MCF 10A (cell line): ENCODE measurements at places on chromosomes 7 and 10. TPM values are rescaled to one million over a fixed set of nuclear protein-coding genes. Genes with fewer than 3 reads are reported as not detected.

Gene SCIN
- total RNA-seq: not detected in 2 replicates

Gene CUZD1
- total RNA-seq: 0.91 and 1.1 TPM in 2 replicates

Gene UTF1
- total RNA-seq: not detected in 2 replicates

Gene ARMH3
- total RNA-seq: 17.6 and 18.9 TPM in 2 replicates

Gene NRCAM
- total RNA-seq: 1.1 and 1.2 TPM in 2 replicates

Gene ASB15
- total RNA-seq: not detected in 2 replicates

Gene MCM10
- total RNA-seq: 3.5 and 6.0 TPM in 2 replicates

Gene ZSCAN21
- 13.8 and 14.7 TPM in 2 replicates for total RNA-seq

Gene FGFBP3
- 0.86 and 1.1 TPM in 2 replicates for total RNA-seq

Gene PLPP4
- 0.86 and 1.3 TPM in 2 replicates for total RNA-seq

Gene GLI3
- 23.1 and 27.6 TPM in 2 replicates for total RNA-seq

DNA sequence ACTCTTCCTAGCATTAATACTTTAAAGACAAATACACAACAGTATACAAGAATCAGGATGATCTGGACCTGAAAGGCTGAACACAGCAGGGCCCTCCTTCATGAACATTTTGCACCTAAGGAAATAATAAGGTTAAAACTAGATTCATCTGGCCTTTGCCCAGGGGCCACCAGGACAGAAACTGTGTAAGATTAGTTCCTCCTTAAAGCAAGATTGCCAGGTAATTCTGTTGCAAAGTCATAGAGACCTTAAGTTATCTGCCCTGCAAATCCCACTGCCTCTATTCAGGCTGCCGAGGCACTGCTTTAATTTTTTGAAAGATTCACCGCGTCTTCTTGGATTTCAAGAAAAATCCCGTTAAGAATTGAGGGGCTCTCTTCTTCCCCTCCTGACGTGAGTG is 1.6 kb upstream of the KIAA1217 start:
- no peak for DNase-seq
- no peaks in the 10 kb centered on the region for H3K36me3 ChIP-seq
- no peak overlapping the region for H3K27ac ChIP-seq
- no peaks in the 10 kb centered on the region for H3K27me3 ChIP-seq
- peaks cover 22% of the 10 kb centered on the region for H3K4me1 ChIP-seq
- no peak overlapping the region for H3K4me3 ChIP-seq

GRCh38 chr7:150737265-150738055 is at the start of gene GIMAP5:
Gene GIMAP5, plus strand, starts transcription at chr7:150737418. Its CDS starts 3,467 bp downstream, at chr7:150740885.
- no peak for DNase-seq
- H3K27ac ChIP-seq: peak within 1 kb of the TSS; percentile 4

- no peak for DNase-seq
- no peak overlapping the region for H3K4me3 ChIP-seq
- peaks cover 26% of the 10 kb centered on the region for H3K4me1 ChIP-seq
- peak overlapping the region; percentile 12 for H3K27ac ChIP-seq
- no peaks in the 10 kb centered on the region for H3K27me3 ChIP-seq
Observed at GRCh38 chr10:48497780-48498770, 106.8 kb downstream of the ARHGAP22 start.

- H3K4me1 ChIP-seq: peaks cover 16% of the 10 kb centered on the region
- peak; percentile 59 for DNase-seq
- no peak overlapping the region for H3K4me3 ChIP-seq
Observed at GRCh38 chr7:33807779-33808482, 97.4 kb upstream of the BMPER start.

- no peak overlapping the region for H3K27ac ChIP-seq
- peaks cover 51% of the 10 kb centered on the region for H3K27me3 ChIP-seq
Observed at GRCh38 chr7:38291117-38291647, 17.7 kb upstream of the TARP start.

- H3K27ac ChIP-seq: no peak overlapping the region
- H3K4me3 ChIP-seq: no peak overlapping the region
- H3K4me1 ChIP-seq: no peaks in the 10 kb centered on the region
Observed at GRCh38 chr7:52260046-52260665, 775.3 kb upstream of the POM121L12 start.

DNA sequence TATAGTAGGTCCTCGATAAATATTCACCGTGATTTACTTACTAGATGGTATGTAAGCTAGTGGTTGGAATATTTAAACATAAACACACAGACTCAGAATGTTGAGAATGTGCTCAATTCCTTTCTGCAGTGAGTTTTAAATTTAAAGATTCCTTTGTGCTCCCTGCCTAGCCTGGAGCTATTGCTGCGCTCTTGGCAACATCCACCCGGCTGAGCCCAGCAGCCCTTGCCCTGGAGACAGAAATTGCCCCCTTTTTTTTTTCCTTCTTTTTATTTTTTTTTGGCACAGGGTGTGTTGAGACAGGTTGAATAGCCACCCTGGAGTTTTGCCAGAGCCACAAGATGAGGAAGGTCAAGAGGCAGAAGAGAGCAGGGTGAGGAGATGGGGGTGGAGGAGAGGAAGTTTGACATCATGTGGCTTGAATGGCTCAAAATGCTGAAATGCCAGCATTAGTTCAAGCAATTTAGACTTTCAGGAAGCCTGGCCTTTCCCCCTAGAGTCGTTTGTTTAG is 180.8 kb downstream of the PRKCQ start:
- peaks cover 31% of the 10 kb centered on the region for H3K4me1 ChIP-seq
- no peaks in the 10 kb centered on the region for H3K36me3 ChIP-seq
- peak; percentile 50 for DNase-seq
- no peak overlapping the region for H3K27ac ChIP-seq
- peaks cover 15% of the 10 kb centered on the region for H3K27me3 ChIP-seq

DNA sequence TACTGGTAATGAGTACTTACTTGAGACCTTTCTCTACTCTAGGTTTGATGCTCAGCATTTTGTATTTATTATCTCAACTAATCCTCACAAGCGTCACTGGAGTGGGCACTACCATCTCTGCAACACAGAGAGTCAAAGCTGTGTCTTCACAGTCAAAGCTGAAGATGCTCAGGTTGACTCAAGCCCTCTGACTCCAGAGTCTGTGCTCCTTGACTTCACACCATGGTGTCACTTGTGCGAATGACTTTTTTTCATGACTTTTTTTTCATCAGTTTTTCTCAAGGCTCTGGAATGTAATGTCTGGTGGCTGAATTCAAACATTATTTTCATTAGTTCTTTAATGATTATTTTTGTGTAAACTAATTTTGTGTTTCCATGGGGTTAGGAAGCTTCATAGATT is 30.4 kb upstream of the TARP start:
- no peaks in the 10 kb centered on the region for H3K36me3 ChIP-seq
- H3K27ac ChIP-seq: no peak overlapping the region
- H3K27me3 ChIP-seq: peaks cover 70% of the 10 kb centered on the region
- no peaks in the 10 kb centered on the region for H3K4me1 ChIP-seq
- H3K4me3 ChIP-seq: no peak overlapping the region

- no peaks in the 10 kb centered on the region for H3K27me3 ChIP-seq
- peaks cover 11% of the 10 kb centered on the region for H3K4me1 ChIP-seq
- H3K36me3 ChIP-seq: peaks cover 5% of the 10 kb centered on the region
- peak; percentile 80 for DNase-seq
Observed at GRCh38 chr10:129545261-129545660, 78.2 kb downstream of the MGMT start.

DNA sequence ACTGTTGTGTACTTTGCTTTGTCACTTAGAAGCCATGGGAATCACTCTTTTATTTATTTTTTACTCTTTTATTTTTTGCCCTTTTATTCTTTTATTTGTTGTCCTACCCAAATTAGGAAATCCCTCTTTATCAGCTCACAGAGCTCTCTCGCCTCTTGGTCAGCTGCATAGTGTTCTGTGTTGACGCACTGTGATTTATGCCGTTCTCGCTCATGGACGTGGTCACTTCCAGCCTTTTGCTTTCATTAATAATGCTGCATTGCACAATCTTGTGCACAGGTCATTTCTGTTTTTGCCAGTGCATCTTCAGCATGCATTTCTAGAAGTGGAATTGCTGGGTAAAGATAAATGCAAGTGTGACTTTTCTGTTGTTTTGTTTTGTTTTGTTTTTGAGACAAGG is 42.3 kb downstream of the FBH1 start:
- no peak overlapping the region for H3K4me3 ChIP-seq
- no peak overlapping the region for H3K27ac ChIP-seq
- no peaks in the 10 kb centered on the region for H3K4me1 ChIP-seq
- no peaks in the 10 kb centered on the region for H3K27me3 ChIP-seq

DNA sequence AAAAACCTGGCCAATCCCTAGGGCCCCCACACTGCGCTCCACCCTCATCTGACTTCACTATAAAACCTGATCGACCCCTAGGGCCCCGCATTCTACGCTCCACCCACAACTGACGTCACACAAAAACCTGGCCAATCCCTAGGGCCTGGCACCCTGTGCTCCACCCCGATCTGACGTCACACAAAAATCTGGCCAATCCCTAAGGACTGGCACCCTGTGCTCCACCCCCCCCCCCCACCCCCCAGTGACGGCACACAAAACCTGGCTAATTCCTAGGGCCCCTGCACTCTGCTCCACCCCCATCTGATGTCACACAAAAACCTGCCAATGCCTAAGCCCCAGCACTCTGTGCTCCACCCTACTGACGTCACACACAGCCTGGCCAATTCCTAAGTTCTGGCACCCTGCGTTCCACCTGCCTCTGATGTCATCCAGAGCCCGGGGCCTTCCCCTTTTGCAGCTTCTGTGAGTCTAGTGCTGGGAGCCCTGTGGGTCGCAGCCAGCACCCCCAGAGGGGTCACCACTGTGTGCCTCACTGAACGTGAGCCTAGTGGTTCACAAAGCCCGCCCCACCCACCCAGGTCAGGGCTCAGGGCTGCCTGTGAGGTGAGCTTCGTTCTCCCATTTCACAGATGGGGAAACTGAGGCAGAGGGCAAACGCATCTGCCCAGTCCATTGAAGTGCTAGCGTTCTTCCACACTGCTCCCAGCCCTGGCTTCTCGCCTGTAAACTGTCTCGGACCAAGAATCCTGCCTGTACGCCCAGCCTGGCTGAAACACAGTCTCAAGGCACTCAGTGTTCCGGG is 40.6 kb downstream of the MICALL2 start:
- peak; percentile 30 for DNase-seq
- H3K27me3 ChIP-seq: peaks cover 46% of the 10 kb centered on the region
- peaks cover 5% of the 10 kb centered on the region for H3K4me1 ChIP-seq
- no peak overlapping the region for H3K27ac ChIP-seq

GRCh38 chr7:64183126-64183742 is 23.8 kb upstream of the ZNF735 start:
- H3K4me3 ChIP-seq: no peak overlapping the region
- H3K27me3 ChIP-seq: no peaks in the 10 kb centered on the region
- no peak for DNase-seq
- H3K27ac ChIP-seq: no peak overlapping the region
- H3K36me3 ChIP-seq: no peaks in the 10 kb centered on the region

DNA sequence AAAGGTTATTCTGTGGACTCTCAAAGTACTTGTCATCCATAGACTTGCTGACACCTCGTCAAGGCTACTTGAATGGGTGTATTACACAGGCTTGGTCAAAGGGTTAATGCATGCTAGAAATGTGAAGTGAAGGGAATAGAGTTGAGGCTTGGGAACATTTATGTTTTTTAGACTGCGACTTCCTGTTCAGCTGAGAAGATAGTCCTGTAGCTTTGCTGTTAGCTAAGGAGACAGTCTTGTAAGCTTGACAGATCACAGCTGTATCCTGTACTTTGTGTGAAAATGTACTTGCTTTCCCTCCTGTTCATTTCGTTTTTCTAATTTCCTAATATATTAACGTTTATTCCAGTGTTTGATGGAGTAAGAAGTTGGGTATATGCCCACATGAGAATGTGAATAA is 52.1 kb downstream of the ADD3 start:
- no peak for DNase-seq
- H3K4me1 ChIP-seq: peaks cover 10% of the 10 kb centered on the region
- no peak overlapping the region for H3K4me3 ChIP-seq
- no peak overlapping the region for H3K27ac ChIP-seq

GRCh38 chr10:128147064-128147463 is 20.8 kb upstream of the MKI67 start:
- peak overlapping the region; percentile 53 for H3K4me3 ChIP-seq
- no peaks in the 10 kb centered on the region for H3K36me3 ChIP-seq
- H3K27me3 ChIP-seq: no peaks in the 10 kb centered on the region
- H3K4me1 ChIP-seq: peaks cover 15% of the 10 kb centered on the region
- H3K27ac ChIP-seq: peak overlapping the region; percentile 76

DNA sequence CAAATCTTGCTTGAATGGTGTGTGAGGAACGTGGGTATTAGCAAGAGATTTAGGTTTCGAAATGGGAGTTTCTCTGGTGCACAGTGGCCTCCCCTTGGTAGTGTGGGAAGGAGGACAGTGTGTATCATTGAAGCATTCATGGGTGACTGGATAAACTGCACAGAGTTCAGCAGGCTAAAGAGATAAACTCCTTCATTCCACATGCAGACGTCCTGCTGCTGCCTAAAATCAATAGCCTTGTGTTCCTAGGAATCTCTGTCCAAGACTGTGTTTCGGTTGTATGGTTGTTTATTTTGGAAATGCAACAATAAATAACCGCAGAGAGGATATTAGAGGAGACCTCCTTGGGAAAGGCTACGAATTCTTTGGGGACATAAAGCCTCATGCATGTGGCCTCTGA is 100.9 kb upstream of the FAM171A1 start:
- DNase-seq: no peak
- H3K4me1 ChIP-seq: no peaks in the 10 kb centered on the region
- no peak overlapping the region for H3K27ac ChIP-seq
- H3K4me3 ChIP-seq: no peak overlapping the region
